Stimulated activated CD8-positive, alpha-beta memory T cell treated with anti-CD3 and anti-CD28 coated beads, Interleukin-2, amount 100 ng/mL, for 48 hours (primary cell): ENCODE measurements at places on chromosomes 3 and 15.

GRCh38 chr3:127615631-127616305 lies 13.2 kb upstream of the PODXL2 start:
- DNase-seq, result no peak

- DNase-seq, result no peak
Measured at GRCh38 chr3:64290161-64290560, 64.9 kb upstream of the PRICKLE2 start.

DNA sequence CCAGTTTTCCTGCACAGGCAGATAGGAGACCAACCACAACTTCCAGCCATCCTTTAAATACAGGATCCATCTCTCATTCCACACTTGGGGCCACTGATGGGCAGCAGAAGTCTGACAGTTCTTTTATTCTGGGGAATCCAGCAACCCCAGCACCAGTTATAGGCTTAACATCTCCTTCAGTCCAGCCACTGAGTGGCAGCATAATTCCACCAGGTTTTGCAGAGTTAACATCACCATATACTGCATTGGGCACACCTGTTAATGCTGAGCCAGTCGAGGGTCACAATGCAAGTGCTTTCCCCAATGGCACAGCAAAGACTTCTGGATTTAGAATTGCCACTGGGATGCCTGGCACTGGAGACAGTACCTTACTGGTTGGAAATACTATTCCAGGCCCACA lies 2.9 kb downstream of the NPAP1 start:
- no peak for DNase-seq

DNA sequence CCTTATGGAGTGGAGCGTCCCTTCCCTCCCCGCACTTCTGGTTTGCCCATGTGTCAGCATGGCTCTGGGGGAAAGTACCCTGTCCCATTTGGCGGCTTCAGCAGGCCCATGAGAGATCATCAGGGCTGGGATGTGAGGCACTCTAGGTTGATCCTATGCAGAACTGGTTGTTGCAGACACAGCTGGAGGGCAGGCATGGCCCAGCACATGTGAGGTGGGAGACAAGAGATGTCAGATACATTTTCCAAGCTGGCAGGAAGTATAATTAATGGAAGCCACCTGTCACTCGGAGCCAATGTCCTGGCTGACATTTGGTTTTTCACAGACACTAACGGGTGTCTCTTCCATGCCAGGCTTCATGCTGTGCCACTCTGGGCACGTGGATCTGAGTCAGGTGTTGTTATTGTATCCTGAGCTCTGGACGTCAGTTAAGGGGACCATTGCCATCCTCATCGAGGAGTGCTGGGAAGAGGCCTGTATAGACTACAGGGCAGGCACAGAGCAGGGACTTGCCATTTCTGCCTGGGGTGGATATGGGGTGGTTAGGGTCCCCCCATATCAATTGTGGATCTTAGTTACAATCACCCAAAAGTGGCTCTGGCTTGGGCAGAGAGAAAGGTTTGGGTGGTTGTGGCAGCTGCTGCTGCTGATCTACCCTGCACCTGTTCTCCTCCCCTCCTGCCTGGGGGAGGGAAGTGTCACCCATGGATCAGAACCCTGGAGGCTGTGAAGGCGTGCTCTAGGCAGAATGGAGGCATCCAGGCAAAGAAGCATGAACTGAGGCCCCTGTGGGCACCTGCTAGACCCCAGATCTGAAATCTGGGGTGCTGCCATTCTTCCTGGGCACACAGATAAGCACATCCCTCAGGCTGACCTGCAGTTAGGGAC lies 140.7 kb downstream of the FBLN2 start:
- no peak for DNase-seq

- no peak for DNase-seq
Measured at GRCh38 chr3:194617827-194618226, 15.4 kb downstream of the TMEM44 start.

DNA sequence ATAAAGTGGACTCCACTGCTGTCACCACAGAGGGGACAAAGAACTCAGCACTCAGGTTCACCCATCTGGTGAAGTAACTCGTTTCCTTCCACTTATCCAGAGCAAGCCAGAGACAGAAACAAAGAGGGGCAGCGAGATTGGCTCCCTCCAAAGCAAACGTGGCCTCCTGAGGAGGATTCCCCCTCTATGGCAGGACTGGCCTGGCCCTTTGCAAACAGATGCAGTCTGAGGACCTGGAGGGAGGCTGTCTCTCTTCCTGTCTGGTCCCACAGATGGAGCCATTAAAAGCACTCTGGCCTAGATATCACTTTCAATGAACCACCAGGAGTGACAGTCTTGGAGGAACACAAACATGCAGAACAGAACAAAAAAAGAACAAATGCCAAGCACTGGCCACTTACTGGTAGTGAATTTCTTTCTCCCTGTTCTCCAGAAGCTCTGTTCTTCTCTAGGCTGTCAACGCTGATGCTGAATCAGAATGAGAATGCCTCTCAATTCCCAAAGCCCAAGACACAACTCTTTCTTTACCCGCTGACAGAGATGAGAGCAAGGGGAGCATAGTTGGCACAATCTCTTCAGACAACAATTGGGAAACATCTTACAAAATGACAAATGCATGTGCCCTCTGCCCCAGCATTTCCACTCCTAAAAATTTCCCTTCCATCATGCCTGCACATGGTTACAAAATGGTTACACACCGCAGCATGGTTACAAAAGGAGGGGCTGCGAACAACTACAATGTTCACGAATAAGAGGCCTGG lies 14.3 kb downstream of the KLHL25 start:
- DNase-seq, result no peak

DNA sequence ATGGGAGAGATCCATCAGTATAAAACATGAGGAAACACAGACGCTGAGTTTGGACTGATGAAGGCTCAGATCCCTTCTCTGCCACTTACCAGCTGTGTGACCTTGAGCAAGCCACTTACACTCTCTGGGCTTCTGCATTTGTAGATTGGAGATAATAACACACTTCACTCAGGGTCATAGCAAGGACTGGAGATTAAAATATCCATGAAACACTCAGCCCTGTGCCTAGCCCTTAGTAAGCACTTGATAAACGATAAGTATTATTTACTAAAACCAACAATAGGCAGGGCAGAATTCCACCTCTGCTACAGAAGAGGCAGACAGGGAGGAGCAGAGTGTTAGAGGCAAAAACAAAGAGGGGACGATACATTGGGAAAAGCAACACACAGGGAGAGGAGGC lies 420.5 kb upstream of the WNT5A start:
- DNase-seq, result no peak

DNA sequence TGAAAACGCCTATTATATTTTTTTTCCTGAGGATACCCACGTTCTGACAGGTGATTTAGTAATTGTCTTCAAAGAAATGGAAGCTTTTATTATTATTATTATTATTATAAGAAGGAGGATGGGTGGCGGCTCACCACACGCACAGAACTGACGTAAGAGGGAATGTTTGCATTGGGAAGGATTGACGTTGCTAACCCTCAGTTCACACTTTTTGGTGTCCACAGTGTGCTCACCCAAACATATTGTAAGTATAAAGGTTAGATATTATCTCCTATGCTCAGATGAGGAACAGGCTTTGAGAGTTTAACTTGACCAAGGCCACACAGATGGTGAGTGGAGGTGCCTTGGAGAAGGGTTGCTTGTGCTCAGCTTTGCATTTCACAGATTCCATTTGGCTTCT lies 533.5 kb upstream of the TBL1XR1 start:
- no peak for DNase-seq

DNA sequence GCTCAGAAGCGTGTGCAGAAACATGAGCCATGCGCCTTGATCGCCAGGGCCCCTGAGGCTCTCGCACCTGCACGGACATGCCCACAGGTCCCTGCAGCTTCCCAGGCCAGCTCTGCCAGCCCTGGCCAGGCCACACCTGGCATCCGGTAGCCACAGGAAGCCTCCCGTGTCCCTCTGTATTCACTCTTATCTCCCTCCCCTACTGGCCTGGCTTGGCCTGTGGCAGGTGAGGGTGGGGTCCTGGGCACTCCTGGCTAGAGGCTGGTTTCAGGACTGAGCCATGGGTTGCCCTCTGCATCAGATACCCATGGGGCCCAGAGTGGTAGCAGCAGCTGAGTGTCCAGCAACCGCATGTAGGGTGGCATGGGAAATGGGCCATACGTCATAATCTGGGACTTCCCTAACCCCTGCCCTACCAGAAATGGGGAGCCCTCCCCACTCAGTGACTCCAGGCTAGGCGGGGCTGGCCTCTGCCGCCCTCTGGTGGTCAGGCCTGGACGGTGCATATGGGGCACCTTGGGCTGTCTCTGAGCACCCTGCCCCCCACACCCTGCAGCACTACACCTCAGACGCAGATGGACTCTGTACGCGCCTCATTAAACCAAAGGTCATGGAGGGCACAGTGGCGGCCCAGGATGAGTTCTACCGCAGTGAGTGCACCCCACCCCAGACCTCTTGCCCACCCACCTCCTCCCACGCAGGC lies 12.6 kb upstream of the LMAN1L start:
- DNase-seq, result peak; percentile 80

- DNase-seq, result no peak
Measured at GRCh38 chr15:101522091-101522490, 32.6 kb upstream of the PCSK6 start.

- no peak for DNase-seq
Measured at GRCh38 chr15:90553248-90553745, 23.6 kb downstream of the CRTC3 start.

- no peak for DNase-seq
Measured at GRCh38 chr3:175430983-175431773, 572.0 kb downstream of the NAALADL2 start.

DNA sequence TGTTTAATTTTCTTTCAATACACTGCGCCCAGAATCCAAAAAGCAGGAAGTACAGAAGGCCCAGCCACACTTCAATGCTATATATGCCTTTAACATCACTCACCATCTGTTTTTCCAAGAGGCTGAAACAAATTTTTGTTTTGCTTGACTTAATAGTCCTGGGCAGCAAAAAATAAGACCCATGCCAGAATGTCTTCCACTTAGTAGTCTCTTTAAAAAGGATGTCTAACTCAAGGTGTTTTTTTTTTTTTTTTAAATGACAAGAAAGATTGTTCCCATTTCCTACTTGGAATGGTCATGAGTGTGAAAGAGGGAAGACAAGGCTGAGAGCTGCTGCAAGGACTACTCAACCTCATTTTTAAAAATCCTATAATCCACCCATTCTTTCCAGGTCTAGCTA lies 590.3 kb upstream of the SGO1 start:
- DNase-seq, result no peak

- DNase-seq, result no peak
Measured at GRCh38 chr3:42902257-42902656, 3.7 kb upstream of the ZNF662 start.

DNA sequence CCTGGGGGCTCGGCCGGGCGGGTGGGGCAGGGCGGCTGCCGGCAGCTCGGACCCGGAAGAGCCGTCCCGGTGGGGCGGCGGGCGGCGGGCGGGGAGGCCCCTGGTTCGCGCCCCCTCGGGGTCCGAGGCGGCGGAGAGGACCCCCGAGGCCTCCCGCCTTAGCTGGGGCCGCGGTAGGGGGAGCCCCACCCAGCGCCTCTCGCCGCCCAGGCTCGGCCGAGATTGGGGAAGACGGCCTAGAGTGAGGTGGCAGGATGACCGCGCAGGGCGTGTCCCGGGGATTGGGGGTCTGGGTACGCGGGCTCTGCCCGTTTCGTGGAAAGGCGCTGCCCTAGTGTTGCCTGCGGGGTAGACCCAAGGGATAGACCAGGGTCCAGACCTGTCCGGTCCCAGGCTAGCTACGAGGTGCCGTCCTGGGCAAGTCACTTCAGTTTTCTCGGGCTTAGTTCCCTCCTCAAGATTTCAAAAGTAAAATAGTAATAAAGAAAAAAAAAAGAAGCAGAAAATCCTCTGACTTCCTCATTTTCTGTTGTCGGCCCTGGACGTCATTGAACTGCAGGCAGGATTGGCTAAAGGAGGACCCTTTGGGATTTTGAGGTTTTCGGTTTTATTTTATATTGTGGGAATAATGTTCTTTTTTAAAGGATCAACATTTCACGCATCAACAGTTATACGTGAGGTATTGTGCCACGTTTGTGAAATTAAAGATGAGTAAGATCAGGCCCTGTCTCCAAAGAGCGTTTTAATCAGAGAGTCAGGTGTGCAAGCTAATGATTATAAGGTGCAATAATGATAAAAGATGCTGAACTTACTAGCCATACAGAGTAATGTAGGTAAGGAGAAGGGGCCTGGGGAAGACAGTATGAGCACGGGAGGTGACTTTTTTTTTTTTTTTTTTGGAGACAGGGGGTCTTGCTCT lies 679 bp downstream of the IQGAP1 start:
- DNase-seq, result peak; percentile 54

- DNase-seq, result no peak
Measured at GRCh38 chr15:87429754-87430153, 826.8 kb downstream of the NTRK3 start.

DNA sequence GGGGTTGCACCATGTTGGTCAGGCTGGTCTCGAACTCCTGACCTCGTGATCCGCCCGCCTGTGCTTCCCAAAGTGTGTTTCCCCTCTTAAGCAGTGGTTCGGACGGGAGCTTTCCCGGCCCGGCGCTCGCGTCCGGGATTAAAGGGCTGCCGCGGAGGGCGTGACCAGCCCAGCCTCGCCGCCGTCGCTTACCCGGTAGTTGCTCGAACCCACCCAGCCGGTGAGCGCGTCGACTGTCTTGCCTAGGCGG lies 513 bp downstream of the CLASP2 start:
- no peak for DNase-seq

GRCh38 chr3:13461169-13462124 lies 18.7 kb upstream of the HDAC11 start:
- DNase-seq, result peak; percentile 73

GRCh38 chr15:91456251-91456718 lies 356.2 kb downstream of the SV2B start:
- no peak for DNase-seq

- DNase-seq, result no peak
Measured at GRCh38 chr3:107239703-107240102, 137.5 kb upstream of the CCDC54 start.

DNA sequence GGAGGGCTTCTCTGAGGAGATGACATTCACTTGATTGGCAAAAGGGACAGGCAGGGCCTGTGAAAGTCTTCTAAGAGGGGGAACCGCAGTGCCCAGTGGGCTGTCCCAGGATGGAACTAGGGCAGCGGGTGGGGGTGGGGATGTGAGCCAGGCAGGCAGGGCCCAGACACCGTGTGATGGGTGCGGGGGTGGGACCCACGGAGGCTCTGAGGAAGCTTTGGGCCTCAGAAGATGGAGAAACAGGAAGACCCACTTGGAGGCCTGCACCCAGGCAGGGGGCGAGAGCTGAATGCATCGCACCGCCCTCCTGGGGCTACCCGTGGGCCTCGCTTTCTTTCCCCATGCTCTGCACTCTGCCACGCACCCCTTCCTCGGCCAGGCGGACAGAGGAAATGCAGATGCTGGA lies 32.9 kb upstream of the ACAD9 start:
- peak; percentile 14 for DNase-seq

- DNase-seq, result no peak
Measured at GRCh38 chr3:44326515-44326914, 12.1 kb upstream of the TCAIM start.

- no peak for DNase-seq
Measured at GRCh38 chr3:123543950-123544349, 40.9 kb downstream of the HACD2 start.

DNA sequence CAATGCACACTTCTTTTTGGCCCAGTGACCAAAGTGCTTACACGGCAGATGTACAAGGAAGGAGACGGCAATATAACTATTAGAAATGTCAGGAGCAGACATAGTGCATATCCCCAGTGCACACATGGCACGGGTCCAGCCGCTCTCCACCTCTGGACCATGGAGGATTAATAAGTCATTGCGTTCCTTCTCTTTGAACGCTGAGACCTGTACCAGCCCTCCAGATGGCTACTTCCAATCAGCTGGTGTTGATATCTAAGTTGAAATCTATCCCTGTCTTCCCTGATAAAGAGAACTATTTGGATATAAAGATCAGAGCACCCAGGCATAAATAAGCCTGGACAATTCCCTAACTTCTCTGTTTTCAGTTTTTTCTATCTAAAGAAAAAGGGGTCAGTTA lies 212.5 kb downstream of the CADPS start:
- no peak for DNase-seq

- DNase-seq, result no peak
Measured at GRCh38 chr3:106117490-106117858, 248.7 kb upstream of the CBLB start.
